ENCODE measurements at places on chromosomes 4 and X.

DNA sequence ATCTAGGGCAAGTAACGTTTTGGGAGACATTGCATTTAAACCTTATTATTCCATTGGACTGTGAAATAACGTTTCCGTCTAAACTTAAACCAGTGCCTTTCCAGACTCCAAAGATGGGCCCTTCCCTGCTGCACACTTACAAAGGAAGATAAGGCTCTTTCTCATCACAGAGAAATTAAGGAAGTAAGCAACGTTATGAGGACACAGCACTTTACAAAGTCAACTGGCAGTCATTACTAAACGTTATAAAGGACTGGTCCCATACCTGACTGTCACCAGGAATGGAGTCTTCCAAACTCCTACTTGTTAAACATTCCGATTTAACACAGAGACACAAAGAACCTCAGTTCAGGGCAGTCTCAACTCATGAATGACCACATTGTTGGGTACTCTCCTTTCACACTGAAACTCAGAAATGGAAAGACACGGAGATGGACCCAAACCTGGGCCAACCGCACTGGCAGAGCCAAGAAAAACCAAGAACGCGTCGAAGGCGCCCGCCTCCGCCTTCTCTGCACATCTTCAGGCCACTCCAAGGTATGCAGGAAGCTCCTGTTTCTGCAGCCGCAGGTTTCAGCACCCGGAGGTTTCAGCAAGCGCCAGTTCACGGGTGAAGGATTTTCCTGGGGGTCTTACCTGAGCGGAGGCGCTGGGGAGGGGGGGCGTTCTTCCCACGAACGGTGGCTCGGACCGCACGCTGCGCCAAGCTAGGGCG, 670 bp downstream of the PAPSS1 start:
- DNase-seq: no peak

DNA sequence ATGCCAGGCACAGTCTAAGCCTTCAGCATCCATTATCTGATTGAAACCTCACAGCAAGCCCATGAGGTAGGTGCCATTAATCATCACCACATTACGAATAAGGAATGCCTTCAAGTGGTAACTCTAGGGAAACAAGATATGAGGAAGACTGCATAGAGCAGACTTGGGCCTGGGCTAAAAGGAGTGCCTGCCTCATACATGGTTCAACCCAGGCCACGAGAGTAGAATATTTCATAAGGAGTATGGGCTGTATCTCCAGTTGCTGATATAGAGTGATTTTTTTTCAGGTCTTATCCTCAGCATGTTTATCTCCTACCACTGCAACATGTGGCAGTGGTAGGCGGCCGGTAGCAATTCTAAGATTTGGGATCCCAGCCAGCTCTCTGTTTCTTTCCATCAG, 51.7 kb downstream of the ATP11C start:
- no peak for DNase-seq

DNA sequence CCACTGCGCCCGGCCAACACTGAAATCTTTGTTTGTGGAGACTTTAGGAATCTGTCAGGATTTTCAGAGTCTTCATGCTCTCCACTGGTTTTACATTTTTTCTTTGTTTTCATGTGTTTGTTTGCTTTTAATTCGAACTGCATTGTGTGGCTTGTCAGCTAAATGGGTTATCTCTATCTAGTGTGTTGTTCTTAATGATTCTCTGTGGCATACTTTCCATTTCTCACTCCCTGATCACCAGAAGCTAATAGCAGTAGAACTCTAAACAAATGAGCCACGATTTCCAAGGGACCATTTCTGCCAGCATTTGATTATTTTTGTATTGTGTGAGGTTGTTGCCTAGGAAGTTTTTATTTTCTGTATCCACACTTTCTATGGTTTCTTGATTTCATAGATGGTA, 352.4 kb downstream of the CAMK2D start:
- DNase-seq: no peak

GRCh38 chrX:95640226-95640625, 1044.4 kb upstream of the DIAPH2 start:
- DNase-seq: no peak

GRCh38 chr4:112245383-112245782, 13.8 kb downstream of the AP1AR start:
- no peak for DNase-seq

GRCh38 chr4:87589531-87589930, 18.8 kb upstream of the DSPP start:
- no peak for DNase-seq

- no peak for DNase-seq
These were observed 942.7 kb upstream of the NDST4 start for GRCh38 chr4:116055857-116056827.

- no peak for DNase-seq
These were observed 26.9 kb upstream of the TMPRSS11B start for GRCh38 chr4:68272380-68272779.

DNA sequence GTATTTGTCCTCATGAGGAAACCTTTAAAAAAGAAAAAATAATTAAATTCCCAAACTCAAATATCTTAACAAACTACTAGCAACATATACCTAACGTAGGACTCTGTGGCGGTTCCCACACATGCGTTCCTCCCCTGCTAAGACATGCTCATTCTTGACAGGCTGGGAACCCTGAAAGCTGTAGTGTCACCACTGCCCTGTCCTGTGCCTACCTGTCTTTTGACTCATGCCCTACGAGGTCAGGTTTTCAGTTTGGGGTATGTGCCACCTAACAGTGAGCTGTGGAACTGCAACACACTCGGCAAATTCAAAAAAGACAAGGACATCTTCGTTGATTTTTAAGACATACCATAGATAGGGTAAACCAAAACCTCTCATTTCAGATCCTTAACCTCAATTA, 17.8 kb downstream of the IDS start:
- no peak for DNase-seq

GRCh38 chr4:135552131-135552530, 1350.5 kb upstream of the PABPC4L start:
- no peak for DNase-seq

GRCh38 chr4:13476152-13476551, 8.0 kb downstream of the RAB28 start:
- no peak for DNase-seq

DNA sequence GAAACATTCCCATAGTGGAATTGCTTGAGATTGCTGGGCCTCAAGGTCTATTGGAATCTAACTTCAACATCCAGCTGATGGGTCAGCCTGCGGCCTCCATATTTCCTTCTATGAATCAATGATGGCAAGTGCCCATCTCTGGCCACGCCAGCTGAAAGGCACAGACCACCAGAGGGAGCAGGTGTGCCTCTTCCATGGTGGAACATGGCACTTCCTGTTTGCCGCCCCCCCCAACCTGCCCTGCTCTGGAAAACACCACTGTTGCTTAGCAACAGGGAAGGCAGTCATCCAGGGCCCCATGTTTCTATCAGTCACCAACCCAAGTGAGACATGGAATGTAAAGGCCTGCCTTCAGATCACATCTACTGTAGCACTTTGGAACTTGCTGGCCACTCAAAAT, 11.6 kb downstream of the PAGE4 start:
- no peak for DNase-seq

DNA sequence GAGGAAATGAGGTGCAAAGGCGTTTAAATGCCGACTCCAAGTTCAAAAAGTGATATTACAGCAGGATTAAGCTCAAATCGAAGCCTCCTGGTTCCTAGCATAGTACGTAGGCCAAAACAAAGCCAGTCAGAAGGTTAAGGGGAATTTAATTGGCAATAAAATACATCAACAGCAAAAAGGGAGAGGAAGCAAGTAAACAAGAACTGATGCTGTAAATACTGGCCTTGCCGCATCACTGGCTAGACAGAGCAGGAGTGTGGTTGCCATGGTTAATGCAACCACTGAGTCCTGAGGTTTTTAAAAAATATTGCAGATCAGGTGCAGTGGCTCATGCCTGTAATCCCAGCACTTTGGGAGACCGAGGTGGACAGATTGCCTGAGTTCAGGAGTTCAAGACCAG, 63.2 kb upstream of the FBXW7 start:
- DNase-seq: no peak

- no peak for DNase-seq
These were observed 161.9 kb downstream of the STK32B start for GRCh38 chr4:5213087-5213595.

DNA sequence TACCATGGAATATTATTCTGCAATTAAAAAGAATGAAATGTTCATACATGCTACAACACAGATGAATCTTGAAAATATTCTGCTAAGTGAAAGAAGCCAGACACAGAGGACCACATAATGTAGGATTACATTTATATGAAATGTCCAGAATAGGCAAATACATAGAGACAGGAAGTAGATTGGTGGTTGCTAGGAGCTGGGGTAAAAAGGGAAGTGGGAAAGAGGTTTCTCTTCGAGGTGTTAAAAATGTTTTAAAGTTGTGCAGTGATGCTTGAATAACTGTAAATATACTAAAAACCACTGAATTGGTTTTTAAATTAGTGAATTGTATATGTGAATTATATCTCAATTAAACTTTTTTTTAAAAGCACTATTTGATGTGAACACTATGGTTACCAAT, 3.6 kb upstream of the NXT2 start:
- no peak for DNase-seq

DNA sequence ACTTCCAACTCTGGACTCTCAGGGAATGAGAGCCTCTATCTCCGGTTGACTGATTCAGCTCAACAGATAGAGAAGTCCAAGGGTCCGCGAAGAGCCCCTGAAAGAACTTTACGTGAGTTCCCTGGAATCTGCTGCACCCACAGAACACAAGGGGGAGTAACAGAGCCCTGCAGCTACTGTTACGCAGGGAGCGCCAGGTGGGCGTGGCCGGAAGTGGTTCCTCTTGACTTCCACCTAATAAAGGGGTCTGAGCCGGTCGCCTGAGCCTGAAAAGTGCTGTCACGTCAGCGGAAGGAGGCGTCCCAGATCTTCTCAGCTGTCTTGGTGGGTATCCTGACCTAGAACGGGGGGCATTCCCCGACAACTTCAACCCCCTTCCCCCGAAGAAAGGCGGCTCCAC, at the start of gene MAGEB6:
TSS of gene MAGEB6 (plus strand) at position 237 of the 400 bp plus-strand sequence. CDS start 1,407 bp downstream, outside the sequence.
- DNase-seq: no peak

- no peak for DNase-seq
These were observed 100.9 kb downstream of the PTCHD1 start for GRCh38 chrX:23435575-23435974.

- DNase-seq: no peak
These were observed 187.0 kb upstream of the S100G start for GRCh38 chrX:16462912-16463311.

DNA sequence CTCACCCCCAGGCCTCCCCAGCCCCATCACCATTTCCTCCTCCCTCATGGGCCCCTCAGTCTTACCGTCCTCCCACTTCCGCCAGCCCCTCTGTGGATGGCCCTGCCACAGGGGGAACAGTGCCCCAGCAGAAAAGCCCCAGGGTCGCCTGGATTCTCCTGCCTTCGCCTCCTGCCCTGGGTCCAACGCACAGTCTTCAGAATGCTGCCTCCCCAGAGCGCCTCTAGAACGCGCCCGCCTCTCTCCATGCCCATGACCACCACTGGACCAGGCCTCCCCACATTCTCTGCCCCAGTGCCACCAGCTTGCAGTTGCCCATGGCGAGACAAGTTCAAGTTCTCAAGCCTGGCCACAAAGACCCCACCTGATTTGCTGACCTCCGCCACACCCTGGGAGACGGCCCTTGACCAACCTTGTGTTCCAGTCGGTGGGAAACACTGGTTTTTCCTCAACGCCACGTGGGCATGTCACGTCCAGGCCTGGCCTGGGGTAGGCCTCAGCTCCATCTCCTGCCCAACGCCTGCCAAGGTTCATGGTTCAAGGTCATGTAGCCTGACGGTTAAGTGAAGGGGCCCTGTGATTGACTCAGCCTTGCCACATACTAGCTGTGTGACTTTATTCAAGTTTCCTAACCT, 634 bp upstream of the PLXNB3 start:
- DNase-seq: no peak

DNA sequence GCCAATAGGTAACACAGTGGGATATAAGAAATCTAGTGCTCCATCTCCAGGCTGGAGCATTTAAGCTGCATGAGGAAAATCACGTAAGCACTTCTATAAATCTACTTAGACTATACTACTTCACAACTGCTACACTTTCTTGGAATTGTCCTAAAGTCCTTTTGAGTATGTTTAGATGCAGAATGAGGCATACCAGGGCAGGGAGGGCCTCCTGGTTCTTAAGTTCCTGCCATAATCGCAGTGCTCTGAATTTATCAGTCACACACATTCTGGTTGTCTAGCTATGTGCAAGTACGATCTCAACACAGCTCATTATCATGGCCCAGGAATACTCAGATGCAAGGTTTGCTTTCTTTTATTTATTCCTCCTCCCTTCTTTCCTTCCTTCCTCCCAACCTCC, 130.3 kb downstream of the GUCY2F start:
- no peak for DNase-seq

GRCh38 chr4:48212165-48212564, 57.5 kb downstream of the TEC start:
- no peak for DNase-seq
